Upper lobe of left lung (tissue), 6 donors: ENCODE measurements at places on chromosomes 5 and 9.

DNA sequence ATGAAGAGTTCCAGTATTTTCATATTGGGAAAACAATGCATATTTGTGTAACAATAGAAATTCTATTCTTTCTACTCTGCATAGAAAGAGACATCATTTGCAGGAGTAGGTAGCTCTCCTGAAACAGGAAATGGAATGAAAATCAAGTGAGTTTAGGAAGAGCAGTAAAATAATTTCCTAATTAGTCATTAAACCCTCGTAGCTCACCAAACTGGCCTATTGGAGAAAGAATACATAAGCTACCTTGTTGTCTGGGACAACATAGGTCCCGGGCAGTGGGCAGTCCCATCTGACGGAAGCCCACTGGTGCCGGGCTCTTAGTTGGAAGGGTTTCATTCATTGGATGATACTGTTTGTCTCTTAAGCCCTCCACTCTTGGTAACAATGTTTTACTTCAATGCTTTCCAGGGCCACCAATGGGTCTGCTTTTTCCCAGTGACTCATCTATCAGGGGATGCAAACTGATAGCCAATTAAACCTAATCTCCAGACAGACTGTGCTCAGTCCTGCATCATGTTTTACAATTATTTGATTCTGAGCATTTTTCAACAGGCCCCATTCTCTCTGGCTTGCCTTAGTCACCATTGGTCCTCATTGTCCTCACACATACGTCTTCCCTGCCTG is 46.5 kb downstream of the GNA14 start:
- no peak overlapping the region for H3K4me3 ChIP-seq
- no peaks in the 10 kb centered on the region for H3K27me3 ChIP-seq
- H3K36me3 ChIP-seq: no peaks in the 10 kb centered on the region
- no peak for DNase-seq

DNA sequence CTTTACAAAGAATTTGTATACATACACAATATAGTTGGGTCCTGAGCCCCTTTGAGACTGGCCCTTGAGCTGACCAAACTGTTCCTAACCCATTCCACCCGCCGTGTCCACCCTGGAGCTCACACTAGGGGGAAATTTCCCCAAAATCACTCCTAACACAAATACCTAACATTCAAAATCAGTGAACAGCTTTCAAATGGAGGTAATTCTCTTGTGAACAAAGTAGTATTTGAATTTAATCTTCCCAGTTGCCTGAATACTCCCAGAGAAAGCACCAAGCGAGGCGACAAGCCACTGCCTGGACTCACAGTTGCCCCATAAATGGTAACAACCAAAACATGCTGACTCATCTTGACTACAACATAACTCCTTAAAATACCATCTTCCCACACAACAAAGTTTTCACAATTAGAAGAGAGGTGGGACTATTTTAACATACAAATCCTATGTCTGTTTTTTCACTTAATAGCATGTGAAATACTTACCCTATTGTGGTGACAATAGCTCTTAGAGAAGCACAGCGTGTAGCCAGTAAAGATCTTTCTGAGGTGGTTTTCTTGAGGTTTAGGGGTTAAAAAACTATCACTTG is 31.7 kb upstream of the SCAMP1 start:
- H3K27ac ChIP-seq: no peak overlapping the region
- H3K4me1 ChIP-seq: no peaks in the 10 kb centered on the region
- H3K27me3 ChIP-seq: no peaks in the 10 kb centered on the region
- no peaks in the 10 kb centered on the region for H3K36me3 ChIP-seq
- H3K4me3 ChIP-seq: no peak overlapping the region

- no peak overlapping the region for H3K4me3 ChIP-seq
- no peaks in the 10 kb centered on the region for H3K27me3 ChIP-seq
- DNase-seq: no peak
- no peak overlapping the region for H3K27ac ChIP-seq
- no peaks in the 10 kb centered on the region for H3K36me3 ChIP-seq
- no peaks in the 10 kb centered on the region for H3K4me1 ChIP-seq
These were observed 127.0 kb upstream of the PALM2AKAP2 start for GRCh38 chr9:109652971-109653370.

DNA sequence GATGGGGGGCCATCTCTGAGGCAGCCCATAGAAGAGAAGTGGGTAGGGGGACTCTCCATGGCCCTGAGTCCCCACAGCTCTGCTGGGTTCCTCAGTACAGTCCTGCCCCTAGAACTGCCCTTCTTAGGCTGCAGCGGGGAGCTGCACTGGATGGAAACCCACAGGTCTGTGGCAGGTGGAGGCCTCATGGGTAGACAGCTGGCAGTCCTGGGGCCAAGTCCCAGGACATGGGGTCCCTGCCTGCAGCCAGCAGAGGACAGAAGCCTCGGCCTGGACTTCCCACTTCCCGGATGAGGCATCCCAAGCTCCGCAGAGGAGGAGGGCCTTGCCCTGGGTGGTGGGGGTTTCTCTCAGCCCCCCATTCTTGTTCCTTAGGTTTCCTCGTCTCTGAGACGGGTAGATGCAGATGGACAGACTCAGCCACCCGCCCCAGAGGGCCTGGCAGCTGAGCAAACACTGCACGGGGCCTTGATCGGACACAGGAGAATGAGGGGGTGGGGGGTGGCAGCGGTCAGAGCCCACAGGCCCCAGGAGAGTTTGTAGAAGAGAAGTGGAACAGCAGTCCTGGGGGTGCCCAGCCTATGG is 153.8 kb downstream of the C9orf50 start:
- peaks cover 5% of the 10 kb centered on the region for H3K4me1 ChIP-seq
- no peaks in the 10 kb centered on the region for H3K36me3 ChIP-seq
- no peak for DNase-seq
- H3K27me3 ChIP-seq: no peaks in the 10 kb centered on the region
- H3K27ac ChIP-seq: no peak overlapping the region
- H3K4me3 ChIP-seq: no peak overlapping the region

GRCh38 chr9:90165281-90165680 is 477.3 kb downstream of the DIRAS2 start:
- H3K27me3 ChIP-seq: no peaks in the 10 kb centered on the region
- H3K4me1 ChIP-seq: no peaks in the 10 kb centered on the region
- H3K36me3 ChIP-seq: no peaks in the 10 kb centered on the region
- no peak for DNase-seq
- no peak overlapping the region for H3K4me3 ChIP-seq

GRCh38 chr9:121312169-121312568 is 44.2 kb downstream of the GSN start:
- peaks cover 92% of the 10 kb centered on the region for H3K36me3 ChIP-seq
- H3K27ac ChIP-seq: no peak overlapping the region
- H3K4me1 ChIP-seq: no peaks in the 10 kb centered on the region

GRCh38 chr9:14838701-14839100 is 71.5 kb downstream of the FREM1 start:
- no peaks in the 10 kb centered on the region for H3K27me3 ChIP-seq
- DNase-seq: no peak
- H3K4me3 ChIP-seq: no peak overlapping the region
